ENCODE measurements at places on chromosomes 5 and 9.
A peak's percentile ranks its signal among the peaks of the same experiment; 100 is the strongest.

DNA sequence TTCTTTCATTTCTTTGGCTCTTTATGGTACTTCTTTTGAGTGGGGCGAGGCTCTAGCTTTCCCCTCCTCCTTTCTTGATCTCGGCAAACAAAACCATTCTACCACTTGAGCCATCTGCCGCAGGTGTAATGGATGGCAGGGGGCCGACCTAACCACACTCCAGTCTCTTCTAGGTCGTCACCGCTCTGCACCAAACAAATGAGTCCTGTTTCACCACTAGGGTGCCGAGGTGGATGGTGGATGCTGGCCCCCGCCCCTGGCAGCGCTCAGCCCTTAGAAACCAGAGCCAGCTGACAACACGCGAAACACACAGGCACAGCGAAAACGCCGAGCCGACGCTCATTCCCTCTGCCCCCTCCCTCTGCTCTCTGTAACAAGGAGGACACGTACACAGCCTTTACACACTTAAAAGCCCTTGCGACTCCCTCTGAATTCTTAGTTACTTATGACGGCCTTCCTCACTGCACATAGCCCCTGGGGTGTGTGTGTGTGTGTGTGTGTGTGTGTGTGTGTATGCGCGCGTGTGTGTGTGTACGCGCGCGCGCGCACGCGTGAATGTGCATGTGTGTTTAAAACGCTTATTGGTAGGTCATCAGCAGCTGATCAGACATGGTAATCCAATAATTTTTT lies 199.4 kb downstream of the MEF2C start:
- peak; percentile 89 for DNase-seq

GRCh38 chr9:26157411-26157810 lies 479.2 kb upstream of the TUSC1 start:
- no peak for DNase-seq

- DNase-seq, result no peak
Measured at GRCh38 chr5:89936576-89936975, 473.0 kb downstream of the CETN3 start.

DNA sequence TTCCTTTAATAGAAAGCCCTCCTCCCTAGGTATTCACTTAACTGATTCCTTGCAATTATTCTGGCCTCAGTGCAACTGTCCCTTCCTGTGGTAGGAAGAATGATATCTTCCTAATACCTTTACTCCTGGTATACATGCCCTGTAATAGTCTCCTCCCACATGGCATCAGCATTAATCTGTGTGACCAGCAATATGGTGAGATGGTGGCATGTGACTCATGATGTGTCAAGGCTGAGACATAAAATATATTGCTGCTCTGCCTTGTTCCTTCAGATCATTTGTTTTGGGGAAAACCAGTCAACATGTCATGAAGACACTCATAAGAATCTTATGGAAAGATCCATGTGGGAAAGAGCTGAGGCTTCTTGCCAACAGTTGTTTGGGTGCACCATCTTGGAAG lies 149.1 kb upstream of the TRPM3 start:
- DNase-seq, result no peak

GRCh38 chr9:114200721-114201300 lies 45.5 kb downstream of the COL27A1 start:
- DNase-seq, result no peak

- no peak for DNase-seq
Measured at GRCh38 chr9:122961139-122961538, 20.3 kb downstream of the RABGAP1 start.

DNA sequence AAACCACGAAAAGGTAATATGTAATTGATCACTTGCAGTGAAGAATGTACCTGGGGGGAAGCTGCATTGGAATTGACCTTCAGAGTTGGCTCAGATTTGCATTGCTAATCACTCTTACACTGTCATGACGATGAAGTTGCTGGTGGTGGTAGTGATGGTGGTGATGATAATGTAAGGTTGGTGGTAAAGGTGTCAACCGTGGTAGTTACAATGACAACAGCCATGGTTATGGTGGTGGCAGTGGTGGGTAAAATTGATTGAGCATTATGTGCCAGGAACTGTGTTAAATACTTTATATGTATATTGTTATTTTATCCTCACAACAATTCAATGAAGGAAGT lies 282.4 kb downstream of the NR3C1 start:
- no peak for DNase-seq

- no peak for DNase-seq
Measured at GRCh38 chr9:103789686-103790085, 304.4 kb upstream of the SMC2 start.

GRCh38 chr5:77015938-77016569 lies 14.2 kb upstream of the AGGF1 start:
- peak; percentile 11 for DNase-seq

DNA sequence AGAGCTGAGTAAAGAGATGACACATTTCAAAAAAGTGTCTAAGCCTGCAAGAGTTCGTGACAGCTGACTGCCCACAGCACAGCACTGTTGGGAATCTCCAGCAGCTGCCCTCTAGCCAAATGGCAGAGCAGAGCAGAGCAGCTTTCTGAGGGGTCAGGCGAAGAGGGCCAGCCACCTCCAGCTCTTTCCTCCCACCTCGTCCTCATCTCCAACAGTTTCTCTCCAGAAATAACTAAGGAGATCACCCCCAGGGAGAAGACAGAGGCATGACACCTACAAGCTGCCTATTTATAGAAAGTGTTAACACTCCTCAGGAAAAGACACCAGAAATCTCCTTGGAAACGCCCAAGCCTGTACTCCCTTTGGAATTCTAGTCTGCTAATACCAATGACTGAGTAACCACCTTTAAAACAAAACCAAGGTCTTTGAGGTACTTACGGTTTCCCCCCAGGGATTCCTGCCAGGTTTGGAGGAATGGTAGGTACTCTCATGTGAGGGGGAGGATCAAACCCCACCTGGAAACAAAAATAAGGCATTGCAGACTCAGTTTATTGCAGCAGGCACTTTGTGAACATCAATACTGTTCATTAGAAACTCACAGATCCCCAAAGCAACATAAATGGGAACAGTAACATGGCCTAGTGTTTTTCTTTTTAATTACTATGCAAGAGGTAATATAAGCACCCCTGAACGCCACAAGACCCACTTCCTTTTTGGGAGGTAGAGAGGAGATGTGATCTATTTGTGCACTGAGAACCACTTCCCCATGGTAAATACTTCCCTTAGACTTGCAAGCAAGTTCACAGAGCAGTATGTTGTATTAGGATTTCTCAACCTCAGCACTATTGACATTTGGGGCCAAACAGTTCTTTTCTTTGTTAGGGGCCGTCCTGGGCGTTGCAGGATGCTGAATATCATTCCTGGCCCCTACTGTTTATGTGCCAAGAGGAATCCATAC lies 79.3 kb downstream of the TLE1 start:
- DNase-seq, result no peak

GRCh38 chr9:138065287-138065686 lies 187.7 kb downstream of the CACNA1B start:
- no peak for DNase-seq

- DNase-seq, result no peak
Measured at GRCh38 chr9:79757074-79757473, 185.3 kb downstream of the TLE4 start.

DNA sequence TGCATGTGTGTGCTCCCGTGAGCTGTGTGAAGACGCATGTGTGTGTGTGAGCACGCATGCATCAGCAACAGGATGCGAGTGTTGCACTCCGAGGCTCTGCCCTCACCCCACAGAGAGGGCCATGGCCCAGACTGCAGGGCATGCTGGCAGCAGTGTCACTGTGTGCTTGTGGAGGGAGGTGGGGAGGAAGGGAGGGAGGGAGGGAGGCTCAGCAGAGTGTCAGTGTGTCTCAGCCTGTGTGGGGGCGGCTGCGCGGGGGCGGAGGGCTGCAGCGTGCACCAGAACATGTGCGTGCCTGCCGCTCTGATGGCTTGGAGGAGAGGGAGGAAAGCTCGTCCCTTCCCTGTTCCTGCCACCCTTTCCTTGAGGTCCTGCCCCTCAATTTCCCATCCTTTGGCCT lies 5.3 kb downstream of the CAMK2A start:
- DNase-seq, result no peak

DNA sequence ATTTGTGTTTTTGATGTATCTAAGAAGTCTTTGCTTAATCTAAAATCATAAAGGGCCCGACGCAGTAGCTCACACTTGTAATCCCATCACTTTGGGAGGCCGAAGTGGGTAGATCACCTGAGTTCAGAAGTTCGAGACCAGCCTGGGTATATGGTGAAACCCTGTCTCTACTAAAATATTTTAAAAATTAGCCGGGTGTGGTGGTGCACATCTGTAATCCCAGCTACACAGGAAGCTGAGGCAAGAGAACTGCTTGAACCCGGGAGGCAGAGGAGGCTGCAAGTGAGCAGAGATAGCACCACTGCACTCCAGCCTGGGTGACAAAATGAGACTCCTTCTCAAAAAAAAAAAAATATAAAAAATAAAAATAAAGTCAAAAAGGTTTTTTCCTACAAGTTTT lies 9.6 kb downstream of the IL6ST start:
- DNase-seq, result no peak

DNA sequence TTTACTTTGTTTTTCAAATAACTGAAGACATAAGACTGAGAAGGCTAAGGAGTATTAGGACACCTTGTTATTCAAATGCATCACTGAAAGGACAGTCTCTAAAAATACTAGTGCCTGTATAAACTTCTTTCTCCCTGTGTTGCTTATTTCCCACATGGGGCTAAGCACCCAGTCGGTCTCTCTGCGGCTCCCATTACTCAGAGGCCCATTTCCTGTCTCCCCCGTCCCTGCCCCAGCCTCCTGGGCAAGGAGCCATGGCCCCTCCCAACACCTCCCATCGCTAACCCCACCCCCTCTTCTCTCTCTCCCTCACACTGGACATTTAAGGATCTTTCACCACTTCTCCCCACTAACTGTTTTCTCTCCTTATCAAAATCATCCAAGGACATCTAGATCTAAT lies 81.9 kb downstream of the EBF1 start:
- DNase-seq, result peak; percentile 6

DNA sequence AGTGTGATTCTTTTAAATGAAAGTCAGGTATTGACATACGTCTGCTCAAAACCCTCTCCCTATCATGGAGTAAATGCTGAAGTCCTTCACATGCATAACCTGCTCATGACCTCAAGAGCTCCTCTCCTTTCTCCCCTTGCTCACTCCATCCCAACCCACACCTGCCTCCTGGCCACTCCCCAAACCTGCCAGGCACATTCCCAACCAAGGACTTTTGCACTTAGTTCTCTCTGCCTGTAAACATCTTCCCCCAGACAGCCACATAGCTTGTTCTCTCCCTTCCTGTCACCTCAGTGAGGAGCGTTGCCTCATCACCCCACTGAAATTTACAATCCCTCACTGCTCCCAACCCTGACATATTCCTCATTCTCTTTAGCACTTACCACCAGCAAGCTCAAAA lies 8.7 kb downstream of the SETD9 start:
- no peak for DNase-seq

DNA sequence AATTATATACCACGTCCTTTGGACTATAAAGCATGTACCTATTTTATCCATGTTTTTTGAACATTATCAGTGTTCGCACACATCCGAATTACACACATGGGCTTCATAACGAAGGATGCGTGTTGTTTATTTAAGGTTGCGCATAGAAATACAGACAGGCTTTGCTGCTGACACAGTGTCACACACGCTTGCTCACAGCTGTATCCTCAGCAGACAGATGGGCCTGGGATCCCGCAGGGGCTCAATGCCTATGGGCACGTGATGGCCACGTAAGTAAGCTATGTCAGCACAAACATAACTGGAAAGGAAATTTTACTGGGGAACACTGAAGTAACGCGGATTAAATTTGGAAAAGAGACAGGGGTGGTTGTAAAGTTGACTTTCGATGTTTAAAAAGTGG lies 76.6 kb downstream of the OTULIN start:
- no peak for DNase-seq

- no peak for DNase-seq
Measured at GRCh38 chr5:100043475-100043874, 491.7 kb upstream of the FAM174A start.

- DNase-seq, result no peak
Measured at GRCh38 chr5:143207058-143207457, 196.4 kb downstream of the NR3C1 start.

Data from DMS 273 treated with DMSO at 0.1 percent for 48 hours (cell line).